ENCODE measurements at places on chromosomes 6 and 20.

DNA sequence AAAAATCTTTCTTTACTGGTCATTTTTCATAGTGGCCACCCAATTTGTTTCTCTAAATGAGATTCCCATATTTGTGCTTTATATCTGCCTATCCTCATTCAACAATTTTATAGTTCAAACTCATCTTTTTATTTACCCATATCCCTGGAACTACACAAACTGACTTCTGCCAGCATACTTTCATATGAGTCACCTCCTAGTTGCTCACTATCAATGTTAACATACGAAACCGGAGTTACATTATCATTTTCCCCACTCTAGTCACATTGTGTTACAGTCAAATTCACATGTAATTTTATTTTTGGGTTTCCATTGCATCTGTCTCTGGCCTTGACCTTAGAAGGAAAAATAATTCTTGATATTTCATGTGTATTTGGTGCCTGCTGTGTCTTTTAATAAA is 499.4 kb downstream of the MAFB start:
- DNase-seq: no peak

DNA sequence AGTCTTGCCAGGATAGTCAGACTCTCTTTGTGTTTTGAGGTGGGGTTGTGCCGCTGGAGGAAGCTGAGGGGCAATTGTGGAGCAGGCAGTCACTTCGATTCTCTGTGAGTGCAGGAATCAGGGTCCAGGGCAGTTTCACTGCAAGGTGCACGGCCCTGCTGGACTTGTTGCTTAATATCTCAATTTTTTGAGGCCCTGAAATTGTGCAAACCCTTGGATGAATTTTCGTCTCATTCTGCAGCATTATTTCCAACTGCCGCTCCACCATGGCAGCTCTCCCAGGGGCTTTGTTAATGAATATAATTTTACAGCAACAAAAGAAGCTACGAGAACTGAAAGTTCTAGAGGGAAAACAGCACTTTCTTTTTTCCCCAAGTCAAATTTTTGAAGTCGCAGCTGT is 531.9 kb downstream of the QKI start:
- no peak for DNase-seq

DNA sequence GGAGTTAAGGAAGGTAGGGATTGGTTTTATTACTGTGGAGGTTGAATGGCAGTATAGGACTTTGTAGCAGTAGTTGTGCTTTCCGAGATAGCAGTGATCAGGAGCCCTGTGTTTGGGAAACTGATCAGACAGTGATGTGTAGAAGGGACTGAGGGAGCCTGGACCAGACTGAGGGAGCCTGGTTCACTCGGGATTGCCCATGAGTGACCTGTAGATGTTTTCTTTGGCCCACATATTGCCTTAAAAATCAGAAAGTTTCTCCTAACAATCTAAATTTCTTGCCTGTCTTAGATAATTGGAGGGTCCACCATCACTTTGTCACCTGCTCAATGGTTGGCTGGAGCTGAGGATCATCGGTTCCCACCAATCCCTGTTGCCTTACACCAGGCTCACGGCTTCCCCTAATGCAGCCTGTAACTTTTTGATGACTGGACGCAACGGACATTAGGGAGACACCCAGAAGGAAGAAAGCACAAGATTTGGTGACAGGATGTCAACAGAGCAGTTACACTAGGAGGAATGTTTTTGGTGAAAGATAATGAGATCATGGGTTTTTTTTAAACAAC is 1.1 kb downstream of the CDS2 start:
- no peak for DNase-seq

DNA sequence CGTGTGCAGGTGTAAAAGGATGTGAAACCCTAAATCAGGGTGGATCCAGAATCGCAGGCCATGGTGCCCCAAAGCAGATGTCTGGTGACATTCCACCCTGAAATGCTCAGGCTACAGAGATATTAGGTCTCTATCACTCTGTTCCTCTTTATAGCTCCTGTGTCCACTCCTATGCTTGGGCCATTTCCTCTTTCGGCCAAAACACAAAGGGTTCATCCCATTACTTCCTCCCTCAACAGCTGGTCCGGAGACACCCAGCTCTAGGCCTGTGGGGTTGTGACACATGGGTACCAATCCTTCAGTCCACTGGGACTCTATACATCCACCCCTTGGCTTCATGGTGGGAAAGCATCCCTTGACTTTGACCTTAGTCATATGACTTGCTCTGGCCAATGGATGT is 1.7 kb upstream of the SIGLEC1 start:
- no peak for DNase-seq

DNA sequence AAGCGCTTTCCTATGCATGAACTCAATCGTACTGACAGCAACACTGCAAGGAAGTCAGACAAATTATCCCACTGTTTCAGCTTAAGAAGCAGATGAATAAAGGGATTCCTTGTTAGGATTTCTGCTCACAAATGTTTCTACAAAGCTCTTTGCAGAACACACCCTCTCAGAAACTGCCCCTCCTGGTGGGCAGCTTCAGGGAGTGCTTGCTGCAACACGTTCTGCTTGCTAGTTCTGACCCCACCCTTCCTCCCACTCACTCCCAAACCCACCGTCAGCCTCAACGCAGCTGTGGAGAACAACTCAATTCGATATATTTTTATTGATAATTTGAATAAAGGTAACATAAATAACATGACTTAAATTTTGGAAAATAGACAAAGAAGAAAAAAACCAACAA is 250.8 kb upstream of the PRDM1 start:
- DNase-seq: peak; percentile 44

DNA sequence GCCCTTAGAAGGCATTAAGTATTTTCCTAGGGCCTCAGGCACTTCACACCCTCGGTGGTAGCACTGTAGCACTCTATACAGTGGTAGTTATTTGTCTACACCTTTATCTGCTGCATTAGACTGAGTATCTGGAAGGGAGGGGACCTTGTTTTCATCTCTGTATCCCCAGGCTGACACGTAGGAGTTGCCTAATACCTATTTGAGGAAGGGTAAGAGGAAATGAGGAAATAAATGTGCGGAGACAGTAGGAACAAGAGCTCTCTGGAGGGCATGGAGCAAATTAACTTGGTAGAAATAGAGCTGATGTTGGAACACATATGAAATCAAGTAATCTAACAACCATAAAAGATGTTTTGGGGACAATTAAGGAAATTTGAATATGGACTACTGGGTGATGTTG is 3.9 kb downstream of the CNPY3 start:
- DNase-seq: peak; percentile 11

DNA sequence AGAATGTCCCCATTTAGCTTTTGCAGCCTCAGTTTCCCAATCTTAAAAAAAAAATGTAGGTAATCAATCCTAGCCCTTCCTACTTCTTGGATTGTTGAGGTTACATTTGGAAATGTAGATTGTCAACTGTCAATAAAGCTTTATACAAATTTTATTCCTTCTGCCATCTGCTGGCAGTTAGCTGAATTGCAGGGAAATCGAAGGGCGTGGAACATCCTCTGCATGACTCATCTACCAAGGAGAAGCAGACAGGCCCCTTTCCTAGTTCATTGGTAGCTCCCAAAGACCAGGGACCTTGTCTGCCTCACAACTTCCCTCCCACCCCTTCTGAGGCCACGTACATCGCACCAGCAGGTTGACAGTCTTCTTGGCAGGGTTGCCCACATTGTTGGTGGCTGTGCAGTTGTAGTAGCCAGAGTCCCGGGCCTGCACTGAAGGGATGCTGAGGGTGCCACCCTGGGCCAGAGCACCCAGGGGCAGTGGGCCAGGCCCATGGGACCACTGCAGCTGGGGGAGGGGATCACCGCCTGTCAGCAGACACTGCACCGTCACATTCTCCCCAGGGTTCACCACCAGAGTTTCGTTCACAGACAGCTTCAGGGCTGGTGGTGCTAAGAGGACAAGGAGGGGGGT is 43.6 kb downstream of the MDGA1 start:
- DNase-seq: no peak

DNA sequence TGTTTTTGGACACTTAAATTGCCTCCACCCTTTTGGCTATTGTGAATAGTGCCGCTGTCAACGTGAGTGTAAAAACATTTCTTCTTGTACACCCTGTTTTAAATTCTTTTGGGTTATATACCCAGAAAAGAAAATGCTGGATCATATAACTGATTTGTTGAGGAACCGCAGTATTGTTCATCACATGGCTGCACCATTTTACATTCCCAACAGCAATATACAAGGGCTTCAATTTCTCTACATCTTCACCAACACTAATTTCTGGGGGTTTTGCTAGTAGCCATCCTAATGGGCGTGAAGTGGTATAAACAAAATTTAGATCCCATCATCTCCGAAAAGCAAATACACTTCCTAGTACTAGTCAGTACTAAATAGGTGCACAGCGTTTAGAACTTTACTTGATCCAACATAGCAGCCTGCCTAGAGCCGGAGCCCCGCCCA is 579 bp upstream of the BPHL start:
- no peak for DNase-seq

DNA sequence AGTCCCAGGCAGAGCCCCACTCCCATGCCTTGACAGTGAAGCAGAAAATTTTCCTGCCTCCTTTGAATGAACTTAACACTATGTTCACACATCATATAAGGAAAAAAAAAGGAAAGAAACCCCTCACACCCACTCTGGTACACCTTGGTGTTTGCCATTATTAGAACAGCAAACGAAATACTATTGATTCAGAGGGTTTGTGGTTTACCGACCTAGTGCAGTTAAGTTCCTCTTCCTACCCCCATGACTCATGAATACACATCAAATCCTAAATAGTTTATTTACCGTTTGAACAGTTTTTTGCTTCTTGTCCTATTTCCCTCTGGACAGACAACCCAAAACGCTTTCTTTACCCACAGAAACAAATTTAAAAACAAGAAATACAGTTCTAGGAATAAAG is 237.7 kb downstream of the FOXA2 start:
- DNase-seq: no peak

DNA sequence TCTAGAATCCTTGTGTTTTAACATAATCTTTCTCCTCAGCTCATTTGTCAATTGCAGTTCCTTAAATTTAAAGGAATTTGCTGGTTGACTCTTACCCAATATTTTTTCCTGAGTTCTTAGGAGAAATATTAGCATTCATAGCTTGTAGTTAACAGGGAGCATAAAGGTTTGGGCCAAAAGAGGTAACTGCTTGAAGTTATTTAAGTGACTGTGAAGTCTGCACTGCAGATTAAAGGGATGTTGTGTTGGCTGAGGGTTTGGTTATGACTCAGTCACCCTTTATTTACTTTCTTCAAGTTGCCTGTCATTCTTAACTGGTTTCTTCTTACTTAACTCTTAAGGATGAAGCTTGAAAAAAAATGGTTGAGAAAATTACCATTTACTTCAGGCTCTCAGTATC is 220.3 kb upstream of the LAMP5 start:
- no peak for DNase-seq

DNA sequence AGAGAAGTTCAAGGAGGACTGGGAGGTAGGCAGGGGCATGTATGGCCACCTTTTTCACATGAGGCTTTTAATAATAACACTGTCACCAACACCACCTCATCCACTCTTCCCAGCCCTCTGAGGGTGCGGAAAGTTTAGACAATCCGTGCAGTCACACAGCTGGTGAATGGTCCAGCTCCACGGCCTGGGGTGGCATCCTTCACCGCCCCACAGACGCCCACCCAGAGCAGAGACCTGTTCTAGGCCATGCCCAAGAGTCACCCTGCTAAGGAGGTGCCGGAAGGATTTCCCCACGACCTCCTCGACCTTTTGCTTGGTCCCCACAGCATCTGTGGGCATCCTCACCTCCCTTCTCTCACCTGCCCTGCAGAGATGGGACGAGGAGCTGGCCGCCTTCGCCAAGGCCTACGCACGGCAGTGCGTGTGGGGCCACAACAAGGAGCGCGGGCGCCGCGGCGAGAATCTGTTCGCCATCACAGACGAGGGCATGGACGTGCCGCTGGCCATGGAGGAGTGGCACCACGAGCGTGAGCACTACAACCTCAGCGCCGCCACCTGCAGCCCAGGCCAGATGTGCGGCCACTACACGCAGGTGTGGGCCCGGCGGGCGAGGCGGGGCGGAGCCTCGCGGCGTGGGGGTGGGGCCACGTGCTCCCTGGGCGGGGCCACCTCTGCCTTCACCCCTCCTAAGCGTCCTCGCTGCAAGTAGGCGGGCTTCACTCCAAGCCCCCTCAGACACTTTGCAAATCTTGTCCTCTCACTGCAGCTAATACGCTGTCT is 4.4 kb downstream of the PI16 start:
- DNase-seq: no peak

GRCh38 chr6:14235653-14236356 is 118.2 kb downstream of the CD83 start:
- no peak for DNase-seq

GRCh38 chr6:126696921-126697693 is 357.2 kb downstream of the CENPW start:
- peak; percentile 94 for DNase-seq

DNA sequence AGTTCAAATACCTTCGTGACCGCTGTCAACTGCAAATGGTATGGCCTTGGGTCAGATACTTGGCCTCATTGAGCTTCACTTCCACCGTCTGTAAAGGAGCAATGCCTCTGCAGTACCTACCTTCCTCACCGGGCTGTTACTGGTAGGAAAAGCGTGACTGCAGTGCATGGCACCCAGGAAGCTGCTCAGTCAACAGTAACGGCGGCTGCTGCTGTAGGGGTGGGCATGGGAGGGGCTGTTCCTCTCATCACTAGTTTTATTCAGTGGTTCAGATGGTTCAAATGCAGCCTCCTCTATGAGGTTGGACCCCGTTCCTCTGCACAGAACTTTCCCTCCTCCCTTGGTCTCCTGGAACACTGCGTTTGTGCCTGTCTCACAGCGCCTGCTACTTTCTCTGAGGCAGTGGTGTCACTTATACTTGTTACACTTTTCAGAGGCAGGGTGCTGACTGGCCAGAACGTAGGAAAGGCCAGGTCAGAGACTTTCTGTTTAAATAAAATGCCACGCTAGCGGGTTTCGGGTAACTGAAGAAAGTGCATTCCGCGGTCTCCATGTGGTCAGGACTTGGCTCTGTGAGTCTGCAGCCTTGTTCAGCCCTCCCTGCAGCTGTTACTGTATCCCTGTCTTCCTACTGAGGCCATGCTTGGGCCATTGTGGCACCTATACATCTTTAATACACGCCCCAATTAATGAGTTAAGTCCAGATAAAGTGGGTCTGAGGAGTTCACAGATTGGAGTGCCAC is 279.6 kb downstream of the NRN1 start:
- DNase-seq: no peak

DNA sequence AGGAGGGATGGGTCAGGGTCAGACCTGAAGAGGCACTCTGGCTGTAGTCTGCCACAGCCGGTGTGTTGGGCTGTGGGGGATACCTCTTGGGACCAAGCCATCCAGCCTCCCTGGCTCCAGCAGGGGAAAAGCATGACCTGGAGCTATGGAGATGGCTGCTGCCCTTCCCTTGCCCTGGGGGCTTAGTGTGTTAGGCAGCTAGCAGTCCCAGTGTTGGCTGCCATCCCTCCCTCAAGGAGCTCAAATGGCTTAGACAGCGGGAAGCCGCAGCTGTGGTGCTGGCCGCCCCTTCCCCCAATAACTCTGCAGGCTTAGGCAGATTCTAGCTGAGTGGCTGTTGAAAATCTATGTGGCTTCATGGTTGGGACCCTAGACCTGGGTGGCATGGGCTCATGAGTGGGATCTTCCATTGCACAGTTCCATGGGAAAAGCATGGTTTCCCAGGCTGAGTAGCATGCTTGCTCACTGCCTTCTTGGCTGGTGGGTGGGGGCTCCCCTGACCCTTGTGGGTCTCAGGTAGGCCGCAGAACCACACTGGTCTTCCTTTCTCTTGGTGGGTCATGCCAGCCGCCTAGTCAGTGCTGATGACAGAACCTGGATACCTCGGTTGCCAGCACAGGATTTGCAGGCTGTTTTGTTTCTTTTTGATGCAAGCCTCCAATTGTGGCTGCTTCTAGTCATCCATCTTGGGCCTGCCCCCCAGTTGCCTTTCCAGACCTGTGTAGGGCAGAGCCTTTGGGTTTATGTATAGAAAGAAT is 69.0 kb upstream of the AHI1 start:
- DNase-seq: peak; percentile 25

- peak; percentile 74 for DNase-seq
Observed at GRCh38 chr6:111812060-111813038, 60.9 kb downstream of the FYN start.
